ENCODE measurements at places on chromosomes 5 and 9.

GRCh38 chr5:37316027-37316426, 54.9 kb downstream of the NUP155 start:
- DNase-seq = no peak

- no peak for DNase-seq
Observed at GRCh38 chr9:122806661-122807060, 6.7 kb downstream of the OR1K1 start.

DNA sequence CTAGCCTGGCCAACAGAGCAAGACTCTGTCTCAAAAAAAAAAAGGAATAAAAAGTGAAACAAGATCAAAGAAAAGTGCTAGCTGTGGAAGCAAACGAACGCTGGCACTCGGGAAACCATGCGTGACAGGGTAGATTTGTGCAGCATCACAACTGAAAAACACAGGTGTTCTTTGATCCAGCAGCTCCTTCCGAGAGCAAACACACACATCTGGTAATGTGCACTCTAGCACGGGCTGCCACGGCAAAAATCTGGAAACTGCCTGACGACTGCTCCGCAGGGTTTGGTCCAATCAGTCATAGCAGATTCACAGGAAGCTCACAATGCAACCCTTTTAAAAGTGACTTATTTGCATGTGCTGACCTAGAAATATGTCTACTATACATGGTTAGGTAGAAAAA, 80.0 kb downstream of the SYK start:
- DNase-seq = no peak

DNA sequence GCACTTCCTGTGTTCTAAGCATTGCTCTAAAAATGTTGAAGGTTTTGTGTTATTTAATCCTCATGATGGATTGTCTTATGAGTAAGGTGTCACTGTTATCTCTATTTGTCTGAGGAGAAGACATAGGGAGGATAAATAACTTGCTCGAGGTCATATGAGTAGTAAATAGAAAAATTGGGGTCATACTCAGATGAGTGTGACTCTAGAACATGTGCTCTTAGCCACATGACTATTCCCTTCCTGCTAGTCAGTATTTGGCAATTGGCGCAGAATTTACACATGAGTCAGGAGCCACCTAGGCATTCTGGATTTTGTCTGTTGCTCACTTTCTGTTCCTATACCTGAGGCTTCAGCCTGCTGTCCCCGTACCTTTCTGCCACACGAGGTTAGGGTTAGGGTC, 234.6 kb upstream of the CD180 start:
- no peak for DNase-seq

GRCh38 chr9:109973336-109973735, 193.3 kb downstream of the PALM2AKAP2 start:
- no peak for DNase-seq

DNA sequence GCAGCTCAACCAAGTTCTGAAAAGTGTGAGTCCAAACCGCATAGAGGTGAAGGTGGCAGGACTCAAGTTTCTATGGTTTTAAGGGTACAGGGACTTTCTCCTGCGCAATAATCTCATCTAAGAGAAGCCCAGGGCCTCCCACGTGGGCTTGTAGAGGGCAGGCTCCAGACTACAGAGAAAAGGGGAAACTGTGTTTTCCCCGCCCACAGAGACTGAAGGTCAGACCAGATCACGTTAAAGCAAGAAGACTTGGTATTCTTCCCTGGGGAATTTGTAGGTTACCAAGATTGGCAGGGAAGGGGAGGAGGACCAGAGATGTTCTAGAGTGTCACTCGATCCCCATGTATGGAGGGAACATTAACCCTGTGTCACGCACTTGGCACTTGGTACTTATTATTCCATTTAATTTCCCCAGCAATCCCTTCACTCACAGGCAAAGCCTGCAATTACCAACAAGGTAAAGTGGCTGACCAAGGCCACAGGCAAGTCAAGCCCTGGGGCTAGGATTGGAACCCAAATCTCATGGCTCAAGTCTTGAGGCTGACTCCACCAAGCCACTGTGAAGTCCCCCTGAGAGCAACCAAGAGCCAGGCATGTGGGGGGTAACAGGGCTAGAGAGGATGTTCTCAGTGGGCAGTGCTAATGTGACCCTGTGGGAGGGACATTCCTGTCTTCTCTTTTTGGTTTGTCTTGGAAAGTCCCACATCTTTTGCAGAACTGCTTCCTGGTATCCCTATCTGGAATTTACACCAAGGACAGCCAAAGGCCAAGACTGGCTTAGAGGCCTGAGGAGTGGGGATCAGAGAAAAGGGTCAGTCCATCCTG, 18.3 kb upstream of the NEK6 start:
- no peak for DNase-seq

GRCh38 chr9:89732295-89732938, 127.6 kb downstream of the GADD45G start:
- DNase-seq = no peak

- no peak for DNase-seq
Observed at GRCh38 chr9:110809038-110809595, 140.5 kb downstream of the MUSK start.

DNA sequence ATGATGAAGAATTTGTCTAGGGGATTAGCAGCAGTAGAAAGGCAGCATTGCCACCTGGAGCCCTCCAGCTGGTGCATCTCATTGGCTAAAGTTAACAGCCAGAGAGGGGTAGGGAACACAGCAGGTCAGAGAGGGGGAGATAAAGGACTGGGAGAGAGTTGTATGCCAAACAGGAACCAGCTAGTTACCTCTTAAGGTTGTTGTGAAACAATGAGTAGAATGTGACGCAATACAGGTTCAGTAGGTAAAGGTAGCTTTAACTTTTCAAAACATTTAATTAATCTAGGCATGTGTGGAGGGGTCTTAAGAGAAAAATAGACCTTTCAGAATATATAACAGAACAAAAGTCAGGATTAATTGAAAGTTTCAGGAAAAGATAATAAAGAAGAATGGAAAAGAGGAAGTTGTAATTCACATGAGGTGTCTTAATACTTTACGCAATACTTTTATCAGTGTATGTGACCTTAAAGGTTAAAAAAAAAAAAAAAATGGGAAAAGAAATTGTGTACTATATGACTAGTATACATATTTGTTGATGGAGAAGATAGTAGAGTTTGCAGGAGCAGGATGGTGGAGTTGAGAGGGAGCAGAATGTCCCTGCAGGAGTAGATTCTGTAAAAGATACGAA, 14.3 kb downstream of the FBXO38 start:
- DNase-seq = no peak

DNA sequence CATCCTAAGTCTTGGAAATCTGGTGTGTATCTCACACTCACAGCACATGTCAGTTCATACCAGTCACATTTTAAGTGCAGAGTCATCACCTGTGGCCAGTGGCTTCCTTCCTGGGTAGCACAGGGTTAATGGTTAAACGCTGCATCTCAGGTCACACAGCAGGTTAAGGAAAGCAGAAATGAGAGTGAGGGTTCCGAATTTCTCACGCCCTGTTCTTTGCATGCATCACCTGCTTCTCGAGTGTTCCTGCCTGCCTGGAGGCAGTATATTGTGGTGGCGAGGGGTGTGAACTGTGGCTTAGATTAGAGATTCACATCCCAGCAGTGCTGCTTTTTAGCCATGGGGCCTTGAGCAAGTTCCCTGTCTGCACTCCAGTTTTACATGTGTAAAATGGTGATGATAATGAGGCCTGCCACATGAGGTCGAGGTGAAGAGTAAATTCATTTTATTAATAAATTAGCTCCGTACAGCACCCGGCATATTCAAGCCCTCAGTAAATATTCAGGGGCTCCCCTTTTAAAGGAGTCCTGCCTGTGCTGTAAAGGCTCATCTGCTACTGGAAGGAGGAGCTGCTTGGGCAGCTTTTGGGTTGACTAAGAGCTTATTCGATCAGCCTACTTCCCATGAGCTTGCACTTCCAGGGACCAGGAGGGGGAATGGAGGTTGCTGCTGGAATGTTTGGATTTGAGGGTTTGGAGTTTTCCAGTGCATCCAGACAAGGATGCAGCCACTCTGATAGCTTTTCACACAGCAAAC, 61.1 kb upstream of the SAP30L start:
- no peak for DNase-seq

DNA sequence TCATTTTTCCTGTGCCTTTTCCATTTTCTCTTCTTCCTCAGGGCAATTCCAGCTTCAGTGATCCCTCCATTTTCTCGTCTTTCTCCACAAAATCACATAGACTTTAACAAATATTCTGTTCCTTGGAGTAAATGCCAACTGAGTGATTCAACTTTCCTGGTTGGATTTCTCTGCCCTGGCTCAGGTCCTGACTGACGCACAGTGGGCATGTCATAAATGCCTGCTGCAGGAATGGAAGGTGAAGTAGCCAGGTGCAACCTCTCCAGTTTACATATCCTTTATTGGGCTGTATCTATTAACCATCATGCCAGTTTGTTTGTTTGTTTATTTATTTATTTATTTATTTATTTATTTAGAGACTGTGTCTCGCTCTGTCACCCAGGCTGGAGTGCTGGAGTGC, 95.1 kb downstream of the MEF2C start:
- peak; percentile 41 for DNase-seq

DNA sequence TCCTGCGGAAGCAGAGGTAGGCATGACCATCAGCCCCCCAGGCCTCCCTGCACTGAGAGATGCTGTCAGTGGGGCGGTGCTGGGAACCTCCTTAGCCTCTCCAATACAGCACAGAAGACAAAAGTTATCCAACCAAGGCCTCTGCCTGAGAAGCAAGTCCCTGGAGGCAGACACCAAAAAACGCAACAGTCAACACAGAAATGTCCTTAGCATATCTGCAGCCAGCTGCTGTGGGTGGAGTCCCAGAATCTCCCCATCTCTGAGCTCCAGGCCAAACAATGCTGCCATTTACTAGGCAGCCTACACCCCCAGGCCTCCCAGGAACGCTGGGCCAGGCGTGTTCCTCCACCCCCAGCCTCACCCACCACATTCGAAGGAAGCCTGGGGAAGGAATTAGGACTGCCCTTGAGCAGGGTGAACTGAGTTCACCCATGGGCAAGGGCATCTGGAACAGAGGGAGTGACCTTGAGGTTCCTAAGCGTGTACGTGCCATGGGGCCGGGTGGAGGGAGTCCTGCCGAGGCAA, 43.7 kb downstream of the STK10 start:
- peak; percentile 24 for DNase-seq

DNA sequence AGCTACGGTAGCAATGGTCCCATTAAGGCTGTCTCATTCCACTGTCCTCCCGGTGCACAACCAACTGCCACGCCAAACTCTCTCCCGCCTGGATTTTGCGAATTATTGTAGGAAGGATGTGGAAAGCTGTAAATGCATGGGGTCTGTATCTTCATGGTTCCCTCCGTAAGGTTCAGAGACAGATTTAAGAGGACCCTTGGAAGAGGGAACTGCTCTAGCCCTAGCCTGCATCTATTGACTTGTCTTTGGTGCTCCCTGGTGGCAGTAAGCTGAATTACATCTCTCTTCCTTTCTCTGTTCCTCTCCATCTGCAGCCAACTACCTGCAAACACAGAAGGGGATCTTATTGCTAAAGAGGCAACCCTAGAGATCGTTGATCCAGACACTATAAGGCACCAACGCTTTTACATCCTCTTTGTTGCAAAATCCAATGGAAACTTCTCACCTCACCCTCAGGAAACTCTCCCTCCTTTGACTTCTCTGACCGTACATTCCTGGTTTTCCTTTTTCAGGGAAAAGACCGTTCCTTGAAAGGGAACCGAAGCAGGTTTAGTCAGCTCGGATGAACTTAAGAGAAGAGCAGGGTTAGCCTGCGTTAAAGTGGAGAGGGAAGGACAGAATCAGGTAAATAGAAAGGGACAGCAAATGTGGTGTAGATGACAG, 11.9 kb downstream of the CAPSL start:
- DNase-seq = peak; percentile 47

- DNase-seq = no peak
Observed at GRCh38 chr5:133877351-133878235, 90.8 kb downstream of the C5orf15 start.

- DNase-seq = no peak
Observed at GRCh38 chr9:126681336-126681735, 67.6 kb downstream of the LMX1B start.
